ENCODE measurements at places on chromosomes 11 and 22.

DNA sequence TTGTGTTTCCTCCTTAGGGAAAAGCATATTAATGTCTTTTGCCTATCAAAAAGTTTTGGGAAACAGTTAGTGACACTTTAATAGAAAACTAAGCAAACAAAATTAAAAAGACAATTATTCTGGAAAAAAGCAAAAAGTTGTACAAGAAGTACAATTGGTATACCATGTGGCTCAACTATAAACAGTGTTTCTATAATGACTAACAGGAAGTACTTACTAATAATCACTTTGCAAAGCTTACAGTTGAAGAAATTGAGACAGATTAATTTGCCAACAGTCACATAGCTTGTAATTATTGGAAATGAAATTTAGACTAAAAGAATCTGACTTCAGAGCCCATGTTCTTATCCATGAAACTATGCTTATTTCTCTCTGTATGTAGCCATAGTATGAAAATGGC, 24.7 kb downstream of the PPME1 start:
- no peak for DNase-seq

- no peak for DNase-seq
Observed at GRCh38 chr22:27462190-27462589, 339.4 kb downstream of the MN1 start.

- DNase-seq = no peak
Observed at GRCh38 chr11:72421351-72421750, 13.0 kb downstream of the CLPB start.

DNA sequence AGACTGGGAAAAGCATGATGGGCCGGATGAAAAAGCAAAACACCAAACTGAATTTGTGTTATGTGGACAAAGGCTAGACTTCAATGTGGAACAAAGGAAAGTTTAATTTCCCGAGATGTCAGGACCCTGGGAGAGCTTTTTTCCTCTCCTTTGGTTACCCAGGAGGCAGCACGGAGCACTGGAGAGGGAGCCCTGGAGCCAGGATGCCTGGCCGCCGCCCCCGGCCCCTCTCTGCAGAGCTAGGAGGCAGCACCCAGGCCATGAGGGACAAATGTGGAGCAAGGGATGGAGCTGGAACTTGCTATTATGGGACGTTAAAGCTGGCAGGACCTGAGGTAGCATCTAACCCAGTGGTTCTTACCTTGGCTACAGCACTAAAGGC, 108.9 kb downstream of the MORC2 start:
- DNase-seq = no peak

DNA sequence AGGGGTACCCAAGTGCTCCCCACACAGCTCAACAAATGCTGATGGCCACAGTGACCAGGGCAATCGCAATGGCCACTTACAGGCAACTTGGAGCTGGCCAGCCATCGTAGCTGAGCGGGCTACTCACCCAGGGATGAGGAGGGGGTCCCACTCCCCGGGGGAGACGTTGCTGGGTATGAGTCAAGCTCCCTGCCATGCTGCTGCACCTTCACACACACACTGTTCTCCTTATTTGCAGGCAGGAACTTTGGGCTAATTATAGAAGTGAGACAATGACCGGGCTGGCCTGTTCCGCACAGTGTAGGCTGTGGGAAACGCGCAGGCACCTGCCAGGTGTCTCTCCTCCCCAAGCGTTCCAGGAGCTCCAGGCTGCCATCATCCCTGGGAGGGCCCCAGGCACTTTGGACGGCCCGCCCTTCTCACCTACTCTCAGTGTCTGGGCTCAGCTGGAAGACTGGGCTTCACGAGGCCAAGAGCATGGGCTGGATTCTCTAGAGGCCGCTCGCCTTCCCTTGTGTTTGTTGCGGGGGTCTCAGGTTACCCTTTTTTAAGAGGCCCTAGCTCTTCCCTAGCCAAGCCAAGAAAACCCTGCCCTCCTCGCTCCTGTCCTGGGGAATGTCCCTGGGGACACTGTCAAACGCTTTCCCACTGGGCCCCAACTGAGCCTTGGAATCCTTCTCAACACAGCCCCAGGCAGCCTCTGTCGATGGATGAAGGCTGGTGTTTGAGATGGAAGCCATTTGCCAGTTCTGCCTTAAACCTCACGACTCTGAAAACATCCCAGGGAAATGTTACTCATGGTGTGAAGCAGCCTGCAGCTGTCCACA, 73.0 kb downstream of the RTL6 start:
- DNase-seq = no peak

DNA sequence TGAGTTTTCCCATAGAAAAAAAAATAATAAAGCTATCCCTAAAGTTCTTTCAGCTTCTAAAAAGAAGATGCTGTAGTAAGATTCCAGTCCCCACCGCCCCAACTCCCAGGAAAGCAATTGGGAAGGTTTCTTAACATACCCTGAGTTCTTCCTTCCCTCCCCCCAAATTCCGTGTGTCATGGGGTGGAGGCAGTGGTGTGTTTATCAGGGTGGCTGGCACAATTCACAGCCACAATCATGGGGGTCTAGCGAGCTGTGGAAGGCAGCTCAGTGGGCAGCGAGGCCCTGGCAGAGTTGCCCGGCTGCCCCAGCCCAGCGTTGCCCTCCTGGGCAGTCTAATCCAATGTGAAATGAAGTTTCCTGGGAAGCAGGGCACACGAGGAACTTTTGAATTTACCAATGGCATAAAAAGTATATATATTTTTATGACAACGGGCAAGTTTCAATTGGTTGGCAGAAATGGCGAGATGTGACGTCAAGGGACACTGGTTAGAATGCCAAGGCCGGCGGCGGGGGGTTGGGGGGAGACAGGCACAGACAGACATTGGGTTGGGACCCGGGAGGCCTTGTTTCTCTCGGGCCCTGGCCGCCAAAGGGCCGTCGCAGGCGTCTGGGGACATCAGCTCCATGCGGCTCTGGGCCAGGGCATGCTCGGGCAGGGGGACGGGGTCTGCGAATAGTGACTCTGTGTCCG, 80.7 kb upstream of the PPARA start:
- no peak for DNase-seq

DNA sequence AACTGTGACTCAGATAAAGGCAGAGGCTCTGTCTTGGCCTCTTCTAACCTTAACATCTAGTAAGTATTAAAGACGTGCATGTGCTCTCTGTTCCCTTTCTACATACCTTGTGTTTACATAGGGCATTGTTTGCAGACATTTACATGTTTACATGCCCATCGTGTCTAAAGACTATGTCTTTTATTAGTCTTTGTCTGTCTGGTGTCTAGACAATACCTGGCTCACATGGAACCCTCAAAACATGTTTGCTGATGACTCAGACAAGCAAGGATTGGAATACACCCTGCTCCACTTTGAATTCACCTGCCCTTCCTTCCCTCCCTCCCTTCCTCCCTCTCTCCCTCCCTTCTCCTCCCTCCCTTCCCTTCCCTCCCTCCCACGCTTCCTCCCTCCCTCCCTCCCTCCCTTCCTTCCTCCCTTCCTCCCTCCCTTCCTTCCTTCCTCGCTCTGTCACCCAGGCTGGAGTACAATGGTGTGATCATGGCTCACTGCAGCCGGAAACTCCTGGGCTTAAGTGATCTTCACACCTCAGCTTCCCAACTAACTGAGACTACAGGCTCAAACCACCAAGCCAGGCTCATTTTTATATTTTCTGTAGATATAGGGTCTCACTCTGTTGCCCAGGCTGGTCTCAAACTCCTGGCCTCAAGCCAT, 23.7 kb upstream of the SORL1-AS1 start:
- no peak for DNase-seq

GRCh38 chr22:46833228-46833627, 70.8 kb downstream of the TBC1D22A start:
- no peak for DNase-seq

- no peak for DNase-seq
Observed at GRCh38 chr11:127119356-127119755, 118.8 kb upstream of the KIRREL3 start.

- DNase-seq = no peak
Observed at GRCh38 chr22:22587577-22588188, 28.6 kb upstream of the PRAME start.

DNA sequence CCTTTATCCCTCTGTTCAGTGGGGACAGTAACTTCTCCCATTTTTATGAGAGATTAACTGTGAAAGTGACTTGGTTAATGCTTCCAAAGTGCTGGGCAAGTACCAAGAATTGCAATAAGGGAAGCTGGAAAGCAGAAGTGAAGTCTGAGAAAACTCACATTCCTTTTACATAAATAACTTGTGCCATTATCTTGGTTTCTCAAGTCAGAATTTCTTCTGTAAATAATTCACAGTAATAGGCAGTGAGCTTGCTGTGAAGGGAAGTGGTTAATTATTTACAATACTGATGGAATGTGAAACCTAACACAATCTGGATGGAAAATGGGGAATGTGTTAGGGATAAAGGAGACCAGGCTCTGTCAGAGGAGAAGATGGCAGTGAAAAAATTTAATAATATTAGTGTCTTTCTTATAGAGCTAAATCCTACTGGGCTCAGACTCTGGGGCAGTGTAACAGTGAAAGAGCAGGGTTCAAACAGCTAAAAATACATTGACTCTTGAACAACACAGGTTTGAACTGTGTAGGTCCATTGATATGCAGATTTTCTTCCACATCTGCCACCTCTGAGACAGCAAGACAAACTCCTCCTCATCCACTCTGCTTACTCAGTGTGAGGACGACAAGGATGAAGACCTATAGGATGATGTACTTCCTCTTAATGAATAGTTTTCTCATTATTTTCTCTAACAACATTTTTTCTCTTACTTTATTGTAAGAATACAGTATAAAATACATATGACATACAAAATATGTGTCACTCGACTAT, 251.5 kb upstream of the ISX start:
- DNase-seq = no peak

GRCh38 chr11:2289859-2290258, 11.9 kb downstream of the C11orf21 start:
- no peak for DNase-seq

DNA sequence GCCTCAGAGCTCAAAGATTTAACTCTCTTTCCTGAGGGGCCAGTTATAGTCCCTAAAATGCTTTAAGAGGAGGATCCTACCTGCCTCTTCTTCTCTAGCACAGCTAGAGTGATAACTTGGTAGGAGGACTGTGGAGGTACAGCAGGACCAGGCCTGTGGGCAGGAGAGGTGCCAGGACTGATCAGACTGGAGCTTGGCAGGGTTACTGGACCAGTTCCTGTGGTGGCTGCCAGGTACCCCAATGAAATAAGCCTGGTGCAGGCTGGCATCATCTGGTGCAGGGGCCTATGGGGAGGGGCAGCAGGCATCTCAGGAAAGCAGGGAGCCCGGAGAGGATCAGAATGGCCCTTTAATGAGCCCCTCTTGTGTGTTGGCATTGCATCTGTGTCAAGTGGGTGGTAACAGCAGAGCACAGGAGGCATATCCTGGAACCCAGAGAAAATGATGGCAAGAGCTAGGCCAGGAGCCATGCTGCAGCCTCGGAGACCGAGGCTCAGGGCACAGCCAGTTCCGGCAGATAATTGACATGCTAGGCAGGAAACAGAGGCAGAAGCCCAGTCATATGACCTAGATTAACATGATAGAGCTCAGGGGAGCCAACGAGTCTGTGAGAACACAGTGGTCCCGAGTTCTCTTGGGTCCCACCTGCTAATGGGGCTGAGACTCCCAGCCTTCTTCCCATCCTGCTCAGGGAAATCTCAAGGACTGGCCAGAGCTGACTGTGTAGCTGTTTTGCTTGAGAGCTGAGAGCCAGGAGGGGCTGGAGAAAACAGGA, 187.5 kb upstream of the ZBED5 start:
- no peak for DNase-seq

DNA sequence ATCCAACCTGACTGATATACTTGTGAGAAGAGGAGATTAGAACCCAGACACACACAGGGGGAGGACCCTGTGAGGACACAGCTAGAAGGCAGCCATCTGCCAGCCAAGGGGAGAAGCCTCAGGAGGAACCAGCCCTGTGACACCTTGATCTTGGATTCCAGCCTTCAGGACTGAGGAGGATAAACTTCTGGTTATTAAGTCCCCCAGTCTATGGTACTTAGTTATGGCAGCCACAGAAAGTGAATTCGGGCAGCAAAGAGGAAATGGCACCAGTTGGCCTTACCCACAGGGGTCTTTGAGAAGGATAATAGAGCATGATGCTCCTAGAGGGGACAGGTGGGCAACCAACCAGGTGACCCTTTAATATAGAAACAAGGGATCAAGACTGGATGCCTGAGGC, 49.4 kb downstream of the ASCL2 start:
- DNase-seq = no peak

DNA sequence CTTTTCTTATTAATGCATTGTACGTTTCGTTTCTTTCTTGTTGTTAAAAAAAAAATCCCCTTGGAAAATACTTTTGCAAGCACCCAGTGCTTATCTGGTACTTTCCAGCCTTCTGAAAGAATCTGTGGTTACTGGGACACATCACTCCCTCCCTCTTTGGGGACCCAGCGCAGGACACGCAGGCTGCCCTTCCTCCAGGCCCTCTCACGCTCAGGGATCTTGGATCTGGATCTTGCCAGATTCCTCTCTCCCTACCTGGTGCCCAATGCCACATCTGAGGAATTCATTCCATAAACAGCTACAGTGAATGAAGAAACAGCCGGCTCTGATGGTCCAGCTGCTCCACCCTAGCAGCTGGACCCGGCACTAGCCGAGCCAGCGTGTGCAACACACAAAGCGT, 55.7 kb downstream of the PHF21B start:
- no peak for DNase-seq

DNA sequence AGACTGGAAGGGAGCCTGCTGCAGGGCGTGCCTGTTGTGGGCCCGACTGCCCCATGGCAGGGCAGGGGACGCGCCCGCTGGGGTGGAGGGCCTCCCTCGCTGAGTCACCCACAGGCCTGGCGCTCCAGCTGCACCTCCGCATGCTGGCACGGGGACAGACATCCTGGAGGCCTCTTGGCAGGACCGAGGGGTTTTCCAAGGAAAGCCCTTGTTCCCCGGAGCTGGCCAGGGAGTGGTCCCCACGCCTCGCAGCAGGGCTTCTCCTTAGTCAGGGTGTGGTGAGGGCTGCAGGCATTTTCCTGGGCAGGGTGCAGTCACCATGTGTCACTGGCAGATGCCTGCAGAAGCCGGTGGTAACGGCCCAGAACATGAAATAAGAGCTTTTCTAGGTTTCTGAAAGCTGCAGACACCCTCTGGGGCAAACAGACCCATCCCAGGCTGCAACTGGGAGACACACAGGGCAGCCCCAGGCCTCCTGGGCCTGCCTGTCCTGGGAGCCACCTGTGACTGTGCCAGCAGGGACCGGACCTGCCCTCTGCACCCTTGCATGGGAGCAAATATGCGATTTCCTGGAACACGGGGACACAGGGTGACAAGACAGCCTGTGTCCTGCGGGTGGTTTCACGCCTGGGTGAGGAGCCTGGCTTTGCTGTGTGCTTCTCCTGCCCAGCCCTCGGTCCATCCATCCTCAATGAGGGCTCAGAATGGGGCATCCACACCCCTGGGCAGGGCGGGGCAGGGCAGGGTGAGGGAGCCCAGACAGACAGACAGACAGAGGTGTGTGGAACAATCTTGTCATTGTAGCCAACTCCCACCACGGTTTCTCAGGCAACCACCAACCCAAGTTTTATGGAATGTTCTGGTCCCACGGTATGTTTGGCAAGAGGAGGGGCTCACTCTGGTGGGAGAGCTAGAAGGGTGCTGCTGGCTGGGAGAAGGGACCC, 43.2 kb upstream of the FADD start:
- no peak for DNase-seq

GRCh38 chr11:83691451-83691950, 405.3 kb upstream of the CCDC90B start:
- DNase-seq = no peak

GRCh38 chr11:2797121-2797711, 88.4 kb downstream of the CDKN1C start:
- no peak for DNase-seq

Data from stimulated activated CD8-positive, alpha-beta memory T cell treated with anti-CD3 and anti-CD28 coated beads, Interleukin-2, amount 100 ng/mL, for 1 hour (primary cell).